ENCODE measurements at places on chromosomes 12 and 14.

GRCh38 chr14:51960866-51961265 is 28.5 kb upstream of the RTRAF start:
- no peak for DNase-seq

- DNase-seq: no peak
These were observed 39.2 kb downstream of the ZFP36L1 start for GRCh38 chr14:68753690-68754089.

- no peak for DNase-seq
These were observed 184.2 kb upstream of the LHX5 start for GRCh38 chr12:113655919-113656318.

DNA sequence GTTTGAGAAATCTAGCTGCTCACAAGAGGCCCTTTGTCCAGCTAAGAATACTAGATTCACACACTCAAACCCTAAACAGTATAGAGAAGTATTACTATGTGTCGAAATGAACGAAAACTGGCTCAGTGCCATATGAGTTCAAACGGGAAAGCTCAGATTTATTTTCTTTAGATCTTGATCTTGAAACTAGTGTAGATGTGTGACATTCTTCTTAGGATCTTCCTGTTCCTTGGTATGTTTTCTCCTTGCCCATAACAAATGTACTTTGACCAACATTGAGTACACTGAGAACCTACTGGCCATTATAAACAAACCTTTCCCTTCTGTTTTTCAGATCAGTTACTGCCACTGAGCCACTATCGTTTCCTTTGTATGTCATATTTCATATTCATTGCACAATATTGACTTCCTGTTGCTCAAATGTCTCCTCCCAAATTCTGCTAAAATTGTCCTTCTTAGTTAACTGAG is 21.3 kb downstream of the MYBPC1 start:
- no peak for DNase-seq

GRCh38 chr14:45906257-45906656 is 653.3 kb upstream of the MIS18BP1 start:
- no peak for DNase-seq
